Psoas muscle (tissue), 8 donors: ENCODE measurements at places on chromosomes 6 and 20. TPM values are rescaled to one million over a fixed set of nuclear protein-coding genes. Genes with fewer than 3 reads are reported as not detected.

The HLA-DRB5 gene
- 14.4 TPM for total RNA-seq

GRCh38 chr20:22827916-22828315 is 207.2 kb upstream of the SSTR4 start:
- H3K4me1 ChIP-seq: no peaks in the 10 kb centered on the region
- H3K27ac ChIP-seq: no peak overlapping the region
- H3K36me3 ChIP-seq: no peaks in the 10 kb centered on the region
- no peaks in the 10 kb centered on the region for H3K27me3 ChIP-seq
- H3K4me3 ChIP-seq: no peak overlapping the region
- DNase-seq: no peak

The ESR1 gene
- total RNA-seq: 2.5 TPM

GRCh38 chr6:56890683-56891429 is 64.1 kb upstream of the BEND6 start:
- no peaks in the 10 kb centered on the region for H3K36me3 ChIP-seq
- H3K27me3 ChIP-seq: no peaks in the 10 kb centered on the region
- no peak overlapping the region for H3K27ac ChIP-seq
- H3K4me3 ChIP-seq: no peak overlapping the region

The TXLNB gene
- total RNA-seq: 170 TPM

- no peaks in the 10 kb centered on the region for H3K36me3 ChIP-seq
- DNase-seq: no peak
- H3K4me3 ChIP-seq: no peak overlapping the region
- H3K27me3 ChIP-seq: no peaks in the 10 kb centered on the region
- H3K27ac ChIP-seq: no peak overlapping the region
Measured at GRCh38 chr6:115058414-115059211, 715.8 kb upstream of the HS3ST5 start.

The PKIB gene
- total RNA-seq: 1.1 TPM

The SLC22A16 gene
- not detected for total RNA-seq

GRCh38 chr20:49799698-49800097 is 12.9 kb upstream of the SLC9A8 start:
- H3K4me1 ChIP-seq: no peaks in the 10 kb centered on the region
- no peaks in the 10 kb centered on the region for H3K27me3 ChIP-seq
- DNase-seq: no peak
- no peak overlapping the region for H3K4me3 ChIP-seq
- H3K27ac ChIP-seq: no peak overlapping the region

GRCh38 chr20:24605937-24606455 is 136.6 kb downstream of the SYNDIG1 start:
- H3K36me3 ChIP-seq: no peaks in the 10 kb centered on the region
- no peak for DNase-seq
- H3K27ac ChIP-seq: no peak overlapping the region

The STMND1 gene
- not detected for total RNA-seq

DNA sequence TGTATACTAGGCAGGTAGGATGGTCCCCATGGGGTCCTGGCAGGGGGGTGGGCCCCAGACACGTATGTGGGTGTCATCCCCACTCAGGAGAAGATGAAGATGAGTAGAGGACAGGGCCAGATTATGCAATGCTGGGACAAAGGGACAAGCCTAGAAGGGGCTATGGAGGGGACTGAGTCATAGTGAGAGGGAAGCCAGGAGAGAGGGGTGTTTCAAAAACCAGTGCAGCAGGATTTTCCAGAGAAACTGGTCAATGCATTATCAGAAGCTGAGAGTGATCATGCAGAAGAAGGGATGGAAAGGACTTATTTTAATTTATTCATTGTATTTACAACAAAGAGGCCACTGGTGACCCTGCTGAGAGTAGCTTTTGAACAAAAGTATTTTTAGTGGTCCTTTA is 74.0 kb downstream of the PPP1R3G start:
- H3K4me3 ChIP-seq: no peak overlapping the region

The JPH2 gene
- 76.6 TPM for total RNA-seq

The LEMD2 gene
- 21.3 TPM for total RNA-seq
